ENCODE measurements at places on chromosomes 2 and 18. TPM values are rescaled to one million over a fixed set of nuclear protein-coding genes. Genes with fewer than 3 reads are reported as not detected.

DNA sequence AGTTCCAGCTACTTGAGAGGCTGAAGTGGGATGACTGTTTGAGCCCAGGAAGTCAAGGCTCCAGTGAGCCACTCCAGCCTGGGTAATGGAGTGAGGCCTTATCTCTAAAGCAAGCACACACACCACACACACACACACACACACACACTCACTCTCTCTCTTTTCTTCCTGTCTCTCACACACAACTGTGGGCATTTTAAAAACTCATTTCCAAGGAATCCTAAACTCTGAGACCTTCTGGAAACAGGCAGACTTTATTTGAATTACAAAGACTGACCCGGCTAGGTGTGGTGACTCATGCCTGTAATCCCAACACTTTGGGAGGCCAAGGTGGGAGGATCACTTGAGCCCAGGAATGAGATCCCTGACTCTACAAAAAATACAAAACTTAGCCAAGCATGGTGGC is 21.3 kb downstream of the WDSUB1 start:
- DNase-seq = no peak

- no peak for DNase-seq
Observed at GRCh38 chr18:48826806-48827205, 124.0 kb downstream of the SMAD7 start.

DNA sequence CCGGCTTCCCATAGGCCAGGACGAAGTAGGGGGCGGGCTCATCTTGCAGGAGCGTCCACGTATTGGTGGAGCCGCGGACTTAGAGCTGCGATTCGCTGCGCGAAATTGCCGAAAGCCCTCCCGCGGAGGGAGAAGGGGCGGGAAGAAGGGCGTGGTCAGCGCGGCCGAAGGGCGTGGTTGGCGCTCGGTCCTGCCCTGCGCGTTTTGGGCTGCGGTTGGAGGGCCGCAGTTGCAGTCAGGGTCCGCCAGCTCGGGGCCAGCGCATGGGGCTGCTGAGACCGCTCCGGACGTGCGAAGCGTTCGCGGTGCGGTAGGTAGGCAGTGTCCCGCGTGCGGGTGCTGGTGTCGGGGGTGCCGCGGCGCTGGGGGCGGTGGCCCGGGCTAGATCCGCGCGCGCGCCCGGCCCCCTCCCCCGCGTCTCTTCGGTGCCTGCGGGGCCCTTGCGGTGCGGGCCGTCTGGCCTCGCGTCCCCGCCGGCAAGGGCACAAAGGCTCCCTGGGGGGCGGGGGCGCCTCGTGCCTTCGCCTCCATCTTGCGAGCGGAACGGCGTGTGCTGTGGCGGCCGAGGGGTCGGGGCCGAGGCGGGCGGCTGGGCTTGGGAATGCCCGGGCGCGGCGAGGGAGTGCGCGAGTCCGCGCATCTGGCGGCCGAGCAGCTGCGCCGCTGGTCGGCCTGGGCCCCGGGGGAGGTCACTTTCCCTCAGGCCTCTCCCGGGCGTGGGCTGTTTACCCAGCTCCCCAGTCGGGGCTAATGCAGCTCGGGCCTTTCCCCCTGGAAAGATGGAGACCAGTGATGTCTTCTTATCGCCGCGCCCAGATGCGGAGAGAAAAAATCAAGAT is at the start of gene CEP68:
Gene CEP68 (plus strand): TSS at position 202 of the 839 bp plus-strand sequence. CDS start 13,029 bp downstream, outside the sequence.
- peak; percentile 99 for DNase-seq

- no peak for DNase-seq
Observed at GRCh38 chr2:26184121-26184520, 11.2 kb downstream of the GAREM2 start.

GRCh38 chr2:150063931-150064548 is 423.4 kb downstream of the RND3 start:
- peak; percentile 80 for DNase-seq

GRCh38 chr2:219362072-219362471 is 25.6 kb downstream of the DNPEP start:
- DNase-seq = no peak

The AQP4 gene
- 37.6 TPM for total RNA-seq

- DNase-seq = peak; percentile 94
Observed at GRCh38 chr2:130372055-130372832, 16.4 kb downstream of the PTPN18 start.

- no peak for DNase-seq
Observed at GRCh38 chr2:9648821-9649220, 18.0 kb upstream of the YWHAQ start.

The TEKT4 gene
- total RNA-seq = not detected

The REL gene
- 17.1 TPM for total RNA-seq

The UGT1A3 gene
- total RNA-seq = 0.51 TPM

The CNRIP1 gene
- total RNA-seq = 19.6 TPM

The LRRTM4 gene
- total RNA-seq = 2.4 TPM

The IL36A gene
- 0.72 TPM for total RNA-seq

- DNase-seq = peak; percentile 55
Observed at GRCh38 chr18:9596226-9596625, 18.1 kb downstream of the PPP4R1 start.

DNA sequence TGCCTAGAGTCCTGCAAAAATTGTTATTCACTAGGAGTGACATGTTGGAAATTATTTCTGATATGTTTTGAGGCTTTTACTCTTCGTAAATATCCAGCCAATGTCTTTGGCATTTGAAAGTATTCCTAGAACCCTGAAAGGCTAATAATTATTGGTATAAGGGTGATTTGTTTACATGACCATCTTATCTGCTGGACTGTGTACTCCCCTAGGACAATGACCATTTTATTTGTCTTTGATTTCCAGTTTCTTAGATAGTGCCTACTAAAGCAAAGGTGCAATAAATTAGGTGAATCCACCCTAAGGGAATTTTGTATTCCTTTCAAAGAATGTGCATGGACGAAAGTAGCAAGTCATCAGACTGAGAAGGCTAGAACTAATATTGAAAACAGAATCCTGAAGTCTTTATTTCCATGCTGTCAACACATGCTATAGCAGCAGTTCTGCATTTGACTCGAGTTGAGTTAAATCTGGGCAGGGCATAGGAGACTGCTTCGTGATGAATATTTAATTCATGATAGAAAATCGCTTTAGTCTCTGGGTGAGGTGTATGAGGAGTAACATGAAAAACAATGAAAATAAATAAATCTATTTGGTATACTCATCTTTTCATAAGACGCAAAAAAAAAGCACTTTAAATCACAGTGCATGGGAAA is 235.7 kb downstream of the GPD2 start:
- no peak for DNase-seq

DNA sequence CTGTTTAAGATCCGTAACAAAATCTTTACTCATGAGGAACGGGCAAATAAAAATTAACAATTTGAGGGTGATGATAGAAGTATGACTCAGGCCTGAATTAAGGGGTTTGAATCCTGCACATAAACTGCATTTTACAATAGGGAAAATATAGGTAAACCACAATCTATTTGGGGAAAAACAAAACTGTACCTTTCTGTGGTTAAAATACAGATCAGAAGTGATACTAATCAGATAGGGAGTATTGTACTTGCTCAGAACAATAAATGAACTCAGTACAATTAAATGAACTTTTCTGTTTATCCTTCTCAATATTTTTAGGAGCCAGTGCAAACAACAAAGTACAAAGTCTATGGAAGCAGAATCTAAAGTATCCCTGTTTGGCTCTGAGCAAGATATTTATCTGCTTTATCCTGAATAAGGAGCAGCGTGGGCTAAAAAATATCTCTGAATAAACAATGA is 287.3 kb downstream of the ZNF385B start:
- DNase-seq = no peak

DNA sequence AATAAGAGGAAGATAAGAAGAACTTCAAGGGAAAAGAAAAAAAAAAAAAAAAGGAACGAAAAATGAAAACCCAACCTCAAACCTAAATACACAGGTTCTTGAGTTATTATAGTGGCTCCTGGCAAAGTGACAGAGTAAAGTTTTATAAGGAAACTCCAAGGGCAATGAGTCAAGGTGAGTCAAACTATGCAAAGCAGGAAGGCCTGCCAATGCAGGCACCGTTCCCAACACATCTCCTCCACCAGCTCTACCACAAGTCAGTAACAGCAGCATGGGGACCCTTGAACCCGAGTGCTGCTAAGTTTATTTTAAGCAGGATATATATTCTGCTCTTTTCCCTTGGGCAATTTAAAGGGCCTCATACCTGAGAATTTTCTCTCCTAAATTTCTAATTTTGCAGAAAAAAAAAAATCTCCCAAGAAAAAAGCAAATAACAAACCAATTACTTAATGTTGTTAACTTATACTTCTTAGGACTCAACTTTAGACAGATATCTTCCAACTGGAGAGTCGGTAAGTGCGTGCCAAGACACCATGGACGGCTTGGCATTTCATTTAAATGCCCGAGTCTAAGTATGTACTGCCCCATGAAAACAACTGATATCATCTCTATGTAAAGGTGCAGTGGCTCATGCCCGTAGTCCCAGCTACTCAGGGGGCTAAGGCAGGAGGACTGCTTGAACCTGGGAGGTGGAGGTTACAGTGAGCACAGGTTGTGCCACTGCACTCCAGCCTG is 75.7 kb upstream of the TFCP2L1 start:
- DNase-seq = no peak

- DNase-seq = no peak
Observed at GRCh38 chr2:73116182-73116960, 3.6 kb upstream of the RAB11FIP5 start.

DNA sequence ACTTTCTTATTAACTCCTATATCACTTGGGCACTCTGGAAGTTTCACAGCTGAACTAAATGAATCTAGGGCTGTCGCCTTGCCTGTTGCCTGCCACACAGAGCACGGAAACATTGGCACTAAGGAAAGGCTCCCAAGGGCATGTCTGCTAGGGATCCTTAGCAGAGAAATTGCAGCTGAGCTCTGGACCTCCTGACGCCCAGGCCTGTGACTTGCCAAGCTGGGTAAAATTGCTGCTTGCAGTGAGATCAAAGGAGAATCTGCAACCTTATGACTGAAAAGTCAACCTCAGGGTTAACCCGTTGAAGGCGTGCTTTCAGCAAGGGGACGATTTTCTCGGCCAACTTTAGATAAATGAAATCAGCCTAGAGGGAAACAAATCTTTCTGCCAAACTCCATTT is 189.8 kb downstream of the NCK2 start:
- peak; percentile 46 for DNase-seq

The PMAIP1 gene
- 15.7 TPM for total RNA-seq

The THSD7B gene
- 9.8 TPM for total RNA-seq

The SERPINB10 gene
- 7.0 TPM for total RNA-seq

The REG1B gene
- not detected for total RNA-seq

GRCh38 chr2:43222475-43223309 is 3.7 kb downstream of the ZFP36L2 start:
- DNase-seq = peak; percentile 57

The IL1RL1 gene
- 4.0 TPM for total RNA-seq

DNA sequence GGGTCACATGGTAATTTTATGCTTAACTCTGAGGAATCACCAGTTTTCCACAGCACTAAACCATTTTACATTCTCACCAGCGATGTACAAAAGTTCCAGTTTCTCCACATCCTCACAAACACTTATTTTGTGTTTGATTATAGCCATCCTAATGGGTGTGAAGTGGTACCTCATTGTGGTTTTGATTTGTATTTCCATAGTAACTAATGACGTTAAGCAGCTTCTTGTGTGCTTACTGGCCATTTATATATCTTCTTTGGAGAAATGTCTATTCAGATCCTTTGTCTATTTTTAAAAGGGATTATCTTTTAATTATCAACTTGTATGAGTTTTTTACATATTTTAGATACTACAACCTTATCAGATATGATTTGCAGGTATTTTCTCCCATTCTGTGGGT is 42.0 kb downstream of the CCDC150 start:
- DNase-seq = no peak

GRCh38 chr2:74507926-74508520 is 528 bp upstream of the PCGF1 start:
- peak; percentile 61 for DNase-seq
